ENCODE measurements at places on chromosomes 3 and 15. TPM values are rescaled to one million over a fixed set of nuclear protein-coding genes. Genes with fewer than 3 reads are reported as not detected.

The KIF7 gene
- polyA plus RNA-seq: not detected

The SPATA16 gene
- not detected for polyA plus RNA-seq

The SOX14 gene
- not detected for polyA plus RNA-seq

The TRAT1 gene
- polyA plus RNA-seq: 4.3 TPM

The DBR1 gene
- 12.9 TPM for polyA plus RNA-seq

The WDR93 gene
- polyA plus RNA-seq: not detected

The TJP1 gene
- not detected for polyA plus RNA-seq

The NRROS gene
- polyA plus RNA-seq: 18.9 TPM

The FGD5 gene
- polyA plus RNA-seq: not detected

The SGO1 gene
- polyA plus RNA-seq: 8.3 TPM

The SLC15A2 gene
- 2.0 TPM for polyA plus RNA-seq

The CRTC3 gene
- polyA plus RNA-seq: 25.9 TPM

The ATP2C1 gene
- 8.9 TPM for polyA plus RNA-seq

The CRYGS gene
- not detected for polyA plus RNA-seq

The DAG1 gene
- polyA plus RNA-seq: 8.9 TPM

The ECE2 gene
- polyA plus RNA-seq: not detected

The FEZF2 gene
- not detected for polyA plus RNA-seq

The TMIE gene
- not detected for polyA plus RNA-seq

The LRRIQ4 gene
- polyA plus RNA-seq: not detected

The GRAMD2A gene
- not detected for polyA plus RNA-seq

The VWA5B2 gene
- 0.20 TPM for polyA plus RNA-seq

The SAMMSON gene
- not detected for polyA plus RNA-seq

The AP3B2 gene
- polyA plus RNA-seq: 0.35 TPM

The SEMA3B gene
- polyA plus RNA-seq: not detected

The P3H2 gene
- polyA plus RNA-seq: not detected

The PDZRN3 gene
- polyA plus RNA-seq: not detected

The TMEM207 gene
- not detected for polyA plus RNA-seq

The GOLGA8Q gene
- polyA plus RNA-seq: 0.23 TPM

The SLC2A2 gene
- not detected for polyA plus RNA-seq

The TEX55 gene
- polyA plus RNA-seq: not detected

The LAMB2 gene
- polyA plus RNA-seq: not detected

The PIGX gene
- polyA plus RNA-seq: 18.0 TPM

The CTXN2 gene
- not detected for polyA plus RNA-seq

The CD80 gene
- 9.3 TPM for polyA plus RNA-seq

The WWTR1 gene
- 1.2 TPM for polyA plus RNA-seq

All from IgD-negative memory B cell (primary cell).